ENCODE measurements at places on chromosomes 11 and 22.

- DNase-seq: no peak
Observed at GRCh38 chr11:96102664-96103078, 178.8 kb upstream of the MTMR2 start.

DNA sequence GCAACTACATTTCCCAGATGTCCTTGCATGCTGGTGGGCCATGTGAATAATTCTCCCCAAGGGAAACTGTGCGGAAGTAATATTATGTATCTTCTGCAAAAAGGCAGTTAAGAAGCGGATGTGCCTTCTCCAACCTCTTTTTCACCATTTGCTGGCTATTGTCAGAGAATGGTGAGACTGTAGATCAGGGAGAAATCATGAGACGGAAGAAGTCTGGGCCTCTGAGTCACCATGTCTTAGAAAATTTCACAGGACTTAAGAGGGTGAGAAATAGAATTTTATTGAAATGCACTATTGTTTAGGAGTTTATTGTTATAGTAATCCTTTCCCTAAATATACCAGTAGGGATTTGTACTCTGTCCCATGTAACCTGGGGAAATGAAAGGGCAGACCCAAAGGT, 298.7 kb upstream of the ZC3H12C start:
- DNase-seq: no peak

- DNase-seq: no peak
Observed at GRCh38 chr11:62954478-62954877, 30.3 kb downstream of the SLC22A6 start.

DNA sequence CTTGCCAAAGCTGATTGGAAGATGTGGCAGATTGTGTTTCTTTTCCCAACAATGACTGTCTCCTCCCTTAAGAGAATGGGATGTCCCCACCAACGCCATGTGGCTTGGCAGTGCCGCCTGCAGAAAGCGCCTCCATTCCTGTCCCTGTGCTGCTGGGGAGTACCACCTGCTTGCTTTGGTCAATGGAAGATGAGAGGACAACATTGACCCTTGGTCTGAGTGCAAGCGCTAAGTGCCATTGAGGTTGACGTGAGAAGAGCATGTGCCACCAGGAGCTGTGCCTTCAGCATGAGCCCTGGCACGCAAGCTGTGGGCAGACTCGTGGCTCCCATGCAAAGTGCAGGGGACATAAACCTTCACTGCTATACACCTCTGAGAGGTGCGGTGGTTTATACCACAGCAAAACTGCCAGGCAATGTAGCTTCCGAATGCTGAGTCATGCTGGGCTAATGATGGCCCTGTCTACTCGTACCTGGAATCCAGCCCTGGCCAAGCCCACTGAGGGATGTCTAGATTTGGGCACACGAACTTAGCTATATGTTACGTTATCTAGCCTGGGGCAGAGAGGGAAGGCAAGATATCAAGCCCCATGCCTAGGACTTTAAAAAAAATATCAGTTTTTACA, 41.9 kb downstream of the MYEOV start:
- no peak for DNase-seq

- no peak for DNase-seq
Observed at GRCh38 chr22:47337161-47337621, 574.7 kb downstream of the TBC1D22A start.

All from DND-41 (cell line).